ENCODE measurements at places on chromosomes 11 and 22. TPM values are rescaled to one million over a fixed set of nuclear protein-coding genes. Genes with fewer than 3 reads are reported as not detected.

ACR gene
- not detected for total RNA-seq

PIWIL4 gene
- total RNA-seq = 0.86 TPM

CLDN5 gene
- total RNA-seq = not detected

DPP3 gene
- 70.4 TPM for total RNA-seq

GNG3 gene
- total RNA-seq = not detected

SCARF2 gene
- total RNA-seq = 15.5 TPM

RIBC2 gene
- 0.97 TPM for total RNA-seq

ADAMTS15 gene
- 2.2 TPM for total RNA-seq

TBX10 gene
- not detected for total RNA-seq

MYOD1 gene
- total RNA-seq = not detected

FDXACB1 gene
- 4.3 TPM for total RNA-seq

SYT8 gene
- total RNA-seq = not detected

C11orf87 gene
- total RNA-seq = not detected

SHANK2 gene
- 0.86 TPM for total RNA-seq

CATSPER1 gene
- 0.43 TPM for total RNA-seq

CLCF1 gene
- total RNA-seq = 3.5 TPM

PLXNB2 gene
- total RNA-seq = 168 TPM

CAVIN3 gene
- 142 TPM for total RNA-seq

NLRP14 gene
- total RNA-seq = under 0.01 TPM

TMEM25 gene
- total RNA-seq = 25.8 TPM

DAGLA gene
- 2.6 TPM for total RNA-seq

FADD gene
- 49.7 TPM for total RNA-seq

SNX32 gene
- under 0.01 TPM for total RNA-seq

OR51G1 gene
- not detected for total RNA-seq

PDXP gene
- 9.0 TPM for total RNA-seq

TIMP3 gene
- total RNA-seq = 924 TPM

SLC5A1 gene
- not detected for total RNA-seq

NCF4 gene
- not detected for total RNA-seq

SLC22A6 gene
- not detected for total RNA-seq

LRRC32 gene
- total RNA-seq = 25.8 TPM

CCDC89 gene
- 3.9 TPM for total RNA-seq

BDNF gene
- total RNA-seq = 20.6 TPM

MRGPRF gene
- total RNA-seq = 61.3 TPM

P2RY2 gene
- not detected for total RNA-seq

KCNJ5 gene
- under 0.01 TPM for total RNA-seq

INPP5J gene
- total RNA-seq = 0.43 TPM

PGR gene
- total RNA-seq = 4.5 TPM

OTOG gene
- total RNA-seq = not detected

SBF2 gene
- total RNA-seq = 35.0 TPM

RCOR2 gene
- 1.7 TPM for total RNA-seq

C11orf21 gene
- not detected for total RNA-seq

OR5AK2 gene
- total RNA-seq = not detected

APOL5 gene
- total RNA-seq = not detected

PPP1CA gene
- total RNA-seq = 202 TPM

DLG2 gene
- total RNA-seq = 1.3 TPM

LDLRAD3 gene
- 2.6 TPM for total RNA-seq

RAG2 gene
- total RNA-seq = not detected

CHRNA10 gene
- total RNA-seq = 0.97 TPM

CREB3L1 gene
- 66.7 TPM for total RNA-seq

MYBPC3 gene
- total RNA-seq = not detected

OR2AG1 gene
- total RNA-seq = not detected

MFNG gene
- total RNA-seq = under 0.01 TPM

All from fibroblast of villous mesenchyme (primary cell).